ENCODE measurements at places on chromosomes 2 and 18.

DNA sequence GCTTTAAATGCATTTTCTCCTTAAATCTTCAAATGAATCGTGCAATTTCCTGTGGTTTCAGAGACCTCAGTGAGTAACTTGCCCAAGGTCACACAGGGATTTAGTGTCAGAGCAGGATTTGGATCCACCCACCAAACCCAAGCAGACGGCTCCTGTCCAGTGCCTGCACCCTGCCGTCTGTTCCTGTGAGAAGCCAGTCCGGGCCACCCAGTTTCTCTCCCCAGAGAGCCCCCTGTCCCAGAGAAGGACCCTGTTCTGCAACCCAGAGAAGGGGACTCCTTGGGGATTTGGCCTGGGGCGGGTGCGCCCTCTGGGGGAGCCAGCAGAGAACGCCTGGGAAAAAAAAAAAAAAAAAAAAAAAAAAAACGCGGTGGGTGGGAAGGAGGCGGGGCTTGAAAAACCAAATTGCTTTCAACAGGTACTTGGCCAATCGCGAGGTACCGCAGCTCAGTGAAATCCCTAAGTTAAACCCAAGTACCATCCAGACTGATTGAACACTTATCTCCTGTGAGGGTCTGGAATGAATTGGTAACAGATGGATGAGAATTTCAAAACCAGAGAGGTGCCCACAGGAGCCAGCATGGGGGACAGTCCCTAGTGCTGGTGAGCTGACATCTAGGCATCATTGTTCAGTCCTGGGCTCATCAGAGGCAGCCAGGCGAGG is 30.9 kb upstream of the REEP1 start:
- DNase-seq: no peak

GRCh38 chr2:7094231-7094741 is 177.1 kb downstream of the RNF144A start:
- DNase-seq: no peak

GRCh38 chr2:73156539-73157124 is 43.9 kb upstream of the RAB11FIP5 start:
- no peak for DNase-seq

- no peak for DNase-seq
Measured at GRCh38 chr2:15795426-15795825, 144.9 kb upstream of the MYCN start.

DNA sequence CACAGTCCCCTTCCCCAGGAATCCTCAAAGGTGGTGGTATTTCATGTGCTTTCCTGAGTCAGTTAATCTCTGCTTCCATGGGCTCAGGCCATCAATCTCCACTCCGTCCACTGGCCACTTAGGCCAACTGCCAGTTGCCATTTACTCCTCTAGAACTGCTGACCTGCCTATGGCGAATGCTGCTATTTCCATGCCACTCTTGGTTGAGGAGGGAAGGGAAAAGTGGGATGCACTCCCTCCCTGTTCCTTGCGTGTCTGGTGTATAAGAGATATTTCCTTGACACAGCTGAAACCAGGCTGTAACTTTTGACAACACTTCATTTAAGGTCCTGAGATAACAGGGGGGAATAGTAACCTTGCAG is 261.5 kb downstream of the MREG start:
- no peak for DNase-seq

- no peak for DNase-seq
Measured at GRCh38 chr2:158009399-158009798, 92.3 kb upstream of the UPP2 start.

GRCh38 chr2:112768432-112768831 is 4.0 kb upstream of the CKAP2L start:
- no peak for DNase-seq

GRCh38 chr2:37633234-37633633 is 38.2 kb downstream of the CDC42EP3 start:
- no peak for DNase-seq
